ENCODE measurements at places on chromosomes 11 and 22.
A peak's percentile ranks its signal among the peaks of the same experiment; 100 is the strongest.

GRCh38 chr11:75532200-75533048 lies 6.7 kb upstream of the GDPD5 start:
- peak; percentile 58 for DNase-seq

- DNase-seq, result no peak
Observed at GRCh38 chr22:29308148-29308790, 1.8 kb downstream of the GAS2L1 start.

DNA sequence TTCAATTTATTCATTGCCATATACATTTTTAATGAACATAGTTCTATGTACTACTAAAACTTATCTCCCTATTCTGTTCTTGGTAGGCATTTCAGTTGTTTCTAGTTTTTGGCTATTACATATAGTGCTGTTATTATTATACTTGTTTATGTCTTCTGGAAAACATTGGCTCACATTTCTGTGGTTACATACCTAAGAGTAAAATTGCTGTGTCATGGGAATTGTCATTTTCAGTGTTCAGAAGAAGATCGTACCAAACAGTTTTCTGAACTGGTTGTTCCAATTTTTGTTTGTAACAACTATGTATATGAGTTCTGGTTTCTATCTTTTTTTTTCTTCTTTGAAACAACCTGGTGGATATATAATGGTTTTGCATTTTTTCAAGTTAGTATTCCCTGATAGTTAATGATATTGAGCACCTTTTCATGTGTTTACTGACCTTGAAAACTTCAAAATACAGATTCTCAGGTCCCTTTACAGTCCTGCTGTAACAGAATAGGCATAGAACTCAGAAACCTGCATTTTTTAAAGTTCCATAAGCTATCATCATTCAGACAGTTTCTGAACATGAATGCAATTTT lies 230.7 kb downstream of the JRKL start:
- DNase-seq, result no peak

- no peak for DNase-seq
Observed at GRCh38 chr11:58924230-58924629, 15.1 kb upstream of the GLYATL1 start.

DNA sequence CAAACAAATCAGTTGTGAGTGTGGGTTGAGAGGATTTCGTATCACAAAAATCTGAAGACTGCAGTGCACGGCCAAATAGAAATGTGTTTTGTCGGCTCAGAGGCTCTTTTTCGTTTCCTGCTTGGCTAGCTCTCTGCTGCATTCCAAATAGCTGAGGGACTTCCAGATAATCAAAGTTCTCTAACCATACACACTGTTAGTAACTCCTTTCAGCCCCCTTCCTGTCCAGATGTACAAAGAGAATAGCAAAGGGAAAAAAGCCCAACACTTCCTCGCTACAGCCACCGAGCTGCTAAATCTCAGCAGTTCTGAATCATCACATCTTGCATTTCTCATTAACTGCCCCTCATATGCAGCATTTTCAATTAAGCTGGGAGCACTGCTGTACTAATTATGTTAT lies 203.1 kb downstream of the TENM4 start:
- peak; percentile 77 for DNase-seq

DNA sequence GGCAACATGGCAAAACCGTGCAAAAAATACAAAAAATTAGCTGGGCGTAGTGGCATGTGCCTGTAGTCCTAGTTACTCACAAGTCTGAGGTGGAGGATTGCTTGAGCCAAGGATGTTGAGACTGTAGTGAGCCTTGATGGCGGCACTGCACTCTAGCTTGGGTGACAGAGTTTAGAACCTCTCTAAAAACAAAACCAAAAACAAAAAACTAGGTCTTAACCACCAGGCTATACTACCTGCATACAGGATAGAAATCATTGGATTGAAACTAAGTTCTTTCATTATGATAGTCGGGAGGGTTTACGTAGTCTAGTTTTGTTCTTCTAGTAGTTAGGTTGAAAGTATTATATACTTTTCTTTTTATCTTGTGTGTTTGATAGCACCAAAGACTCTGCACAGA lies 5.8 kb downstream of the RNF214 start:
- no peak for DNase-seq

DNA sequence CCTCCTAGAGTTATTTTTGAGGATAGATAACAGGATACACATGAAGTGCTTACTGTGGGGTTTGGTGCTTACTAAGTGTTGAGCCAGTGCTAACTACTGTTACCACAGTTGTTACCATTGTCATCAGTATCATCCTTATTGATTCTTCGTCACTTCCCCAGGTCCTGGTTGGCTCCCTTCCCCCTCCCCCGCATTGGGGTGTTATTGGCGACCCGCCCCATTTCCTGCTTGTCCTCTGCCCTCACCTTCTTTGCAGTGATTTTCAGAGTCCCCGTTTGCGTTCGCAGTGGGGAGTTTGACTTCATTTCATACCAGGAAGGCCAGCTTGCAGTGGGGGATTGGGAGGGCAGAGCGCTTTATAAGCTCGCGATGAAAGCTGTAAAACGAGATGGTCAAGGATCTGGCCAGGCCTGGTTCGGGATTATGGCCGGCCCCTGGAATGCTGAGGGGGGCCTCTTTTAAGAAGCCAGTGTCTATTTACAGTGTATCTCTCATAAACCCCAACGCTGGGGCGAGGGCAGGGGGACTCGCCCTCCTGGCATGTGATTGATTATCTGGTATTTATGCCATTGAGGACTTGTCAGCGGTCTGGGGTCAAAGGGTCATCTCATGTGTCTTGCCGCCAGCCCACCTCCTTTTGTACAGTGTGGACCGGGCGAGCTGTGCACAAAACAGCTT lies 84.6 kb upstream of the NNMT start:
- DNase-seq, result no peak

GRCh38 chr22:33922349-33922681 lies 2.0 kb upstream of the LARGE1 start:
- peak; percentile 12 for DNase-seq

- no peak for DNase-seq
Observed at GRCh38 chr11:33479231-33479630, 221.4 kb downstream of the C11orf91 start.

- DNase-seq, result no peak
Observed at GRCh38 chr11:7222619-7223018, 29.1 kb upstream of the SYT9 start.

GRCh38 chr11:132101881-132102280 lies 731.5 kb downstream of the NTM start:
- DNase-seq, result peak; percentile 74

All from fibroblast of skin of scalp (primary cell).